Esophagus mucosa (tissue), 1 donor: ENCODE measurements at places on chromosomes 3 and 15. TPM values are rescaled to one million over a fixed set of nuclear protein-coding genes. Genes with fewer than 3 reads are reported as not detected.

Gene PLSCR2
- 0.12 TPM for total RNA-seq

Gene NANOGP8
- total RNA-seq, result 0.44 TPM

Gene KNL1
- 8.8 TPM for total RNA-seq

Gene CNOT10
- total RNA-seq, result 25.7 TPM

Gene CERS3
- 120 TPM for total RNA-seq

- ATAC-seq, result no peak
These were observed 217.7 kb downstream of the CDIN1 start for GRCh38 chr15:36797128-36797527.

GRCh38 chr3:122105626-122106025 is 50.5 kb downstream of the CD86 start:
- no peak for ATAC-seq

GRCh38 chr3:45186871-45187270 is 39.2 kb downstream of the TMEM158 start:
- no peak for ATAC-seq

- ATAC-seq, result no peak
These were observed 15.0 kb downstream of the KAT2B start for GRCh38 chr3:20055020-20055775.

- no peak for ATAC-seq
These were observed 353.5 kb upstream of the IL12A start for GRCh38 chr3:159635047-159635641.

- no peak for ATAC-seq
These were observed 37.1 kb downstream of the EIF4E3 start for GRCh38 chr3:71688121-71688520.

- ATAC-seq, result no peak
These were observed 37.9 kb downstream of the SERP1 start for GRCh38 chr3:150508401-150508800.

GRCh38 chr15:60519218-60519617 is 40.3 kb upstream of the ICE2 start:
- peak; percentile 62 for ATAC-seq

GRCh38 chr3:167941234-167941995 is 154.3 kb downstream of the GOLIM4 start:
- ATAC-seq, result no peak

- no peak for ATAC-seq
These were observed 166.2 kb downstream of the ADAMTS17 start for GRCh38 chr15:100175406-100176114.

- no peak for ATAC-seq
These were observed 28.5 kb downstream of the TBC1D23 start for GRCh38 chr3:100289339-100289738.

- no peak for ATAC-seq
These were observed 81.7 kb upstream of the DPH6 start for GRCh38 chr15:35627696-35628095.

- ATAC-seq, result peak; percentile 51
These were observed 49.7 kb upstream of the MYZAP start for GRCh38 chr15:57541805-57542504.

DNA sequence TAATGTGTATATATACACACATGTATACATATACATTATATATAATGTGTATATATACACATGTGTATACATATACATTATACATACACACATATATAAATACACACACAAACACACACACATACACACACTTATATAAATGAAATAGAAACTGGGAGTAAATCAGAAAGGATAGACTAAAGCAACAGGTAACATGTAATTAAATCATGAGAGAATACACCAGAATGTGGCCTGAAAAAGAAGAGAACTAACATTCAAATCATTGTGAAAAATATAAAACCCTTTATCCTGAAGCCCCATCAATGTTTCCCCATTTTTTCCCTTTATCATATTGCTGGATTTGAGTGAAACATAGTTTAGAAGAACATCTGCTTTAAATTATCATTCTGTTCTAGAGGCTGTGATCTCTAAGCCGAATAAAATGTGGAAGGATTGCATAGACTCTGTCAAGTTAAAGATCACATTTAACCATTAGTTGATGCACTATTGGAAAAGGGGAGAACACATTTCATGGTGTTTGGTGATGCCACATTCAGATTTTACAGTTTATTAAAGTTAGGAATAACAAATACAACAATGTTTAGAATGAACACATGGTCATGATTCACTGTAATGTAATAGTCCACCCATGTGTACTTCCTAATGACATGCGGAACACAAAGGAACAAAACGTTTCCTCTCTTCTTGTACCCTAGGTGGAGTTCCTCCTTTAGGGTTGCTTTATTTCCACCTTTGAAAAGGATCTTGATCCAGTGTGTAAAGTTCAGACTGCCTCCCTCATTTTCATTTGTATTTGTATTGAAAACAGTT is 12.5 kb upstream of the THRB start:
- peak; percentile 32 for ATAC-seq
